Ammon's horn (tissue), 1 donor: ENCODE measurements at places on chromosomes 5 and 9.
A peak's percentile ranks its signal among the peaks of the same experiment; 100 is the strongest.

GRCh38 chr9:137809040-137809576 lies 68.5 kb upstream of the CACNA1B start:
- no peak for DNase-seq

DNA sequence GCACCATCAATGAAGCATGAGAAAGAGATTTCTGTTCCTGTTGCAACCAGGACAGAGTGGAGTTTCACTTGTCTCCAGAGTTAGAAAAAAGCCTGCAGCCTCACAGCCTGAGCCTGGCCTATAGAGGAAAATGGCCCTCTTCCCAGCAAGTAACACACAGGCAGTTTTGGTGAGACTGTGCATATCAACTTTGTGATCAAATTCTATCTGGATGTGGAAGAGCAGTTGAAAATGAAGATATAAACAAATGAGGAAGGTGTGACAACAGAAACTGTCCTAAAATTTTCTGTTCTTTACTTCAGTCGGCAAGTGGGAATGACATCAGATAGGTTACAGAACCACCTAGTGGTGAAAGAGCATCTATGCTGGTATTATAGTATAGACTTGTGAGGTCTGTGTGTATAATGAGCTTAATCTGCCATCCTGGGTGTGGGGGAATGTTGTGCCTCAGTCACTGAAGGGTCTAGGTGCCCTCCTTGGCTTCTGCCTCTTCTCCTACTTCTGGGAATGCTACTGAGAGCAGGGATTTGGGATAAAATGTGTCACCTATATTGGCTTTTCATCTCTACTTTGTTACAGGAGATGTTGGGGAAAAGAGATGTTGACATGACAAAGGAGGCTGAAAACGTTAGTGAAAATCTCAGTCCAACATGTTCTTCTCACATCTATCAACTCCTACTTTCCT lies 28.2 kb downstream of the YIPF5 start:
- peak; percentile 60 for DNase-seq

- no peak for DNase-seq
Observed at GRCh38 chr5:27568811-27569210, 530.4 kb upstream of the CDH9 start.

DNA sequence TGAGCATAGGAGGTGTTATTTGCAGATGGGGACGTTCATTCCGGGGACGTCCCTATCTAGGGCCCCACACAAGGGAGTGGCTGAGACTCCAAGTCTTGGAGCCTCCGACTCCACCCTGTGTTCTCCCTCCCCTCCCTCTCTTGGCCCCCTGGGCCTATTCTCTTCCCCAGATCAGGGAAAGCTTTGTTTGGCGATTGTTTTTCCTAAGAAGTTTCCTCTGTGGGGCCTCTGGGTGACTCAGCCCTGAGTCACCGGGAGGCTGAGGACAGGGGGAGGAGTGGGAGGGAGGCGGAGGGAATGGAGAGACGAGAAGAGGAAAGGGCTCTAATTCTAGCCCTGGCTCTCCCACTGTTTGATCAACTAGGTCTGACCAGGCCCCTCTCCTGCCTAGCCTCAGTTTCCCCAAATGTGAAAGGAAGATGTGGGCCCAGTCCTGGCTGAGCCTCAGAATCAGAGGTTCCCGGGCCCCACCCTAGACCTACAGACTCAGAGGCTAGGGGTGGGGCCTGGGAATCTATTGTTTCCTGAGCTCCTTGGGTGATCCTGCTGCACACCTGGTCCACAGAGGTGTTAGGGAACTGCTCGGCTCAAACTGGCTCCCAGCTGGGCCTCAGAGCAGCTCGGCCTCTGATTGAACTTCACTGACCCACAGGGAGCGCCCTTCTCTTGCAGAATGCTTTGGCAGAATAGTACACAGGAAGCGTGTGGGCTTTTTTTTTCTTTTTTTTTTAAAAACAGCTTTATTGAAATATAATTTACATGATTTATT lies 19.2 kb downstream of the GSN start:
- peak; percentile 84 for DNase-seq

DNA sequence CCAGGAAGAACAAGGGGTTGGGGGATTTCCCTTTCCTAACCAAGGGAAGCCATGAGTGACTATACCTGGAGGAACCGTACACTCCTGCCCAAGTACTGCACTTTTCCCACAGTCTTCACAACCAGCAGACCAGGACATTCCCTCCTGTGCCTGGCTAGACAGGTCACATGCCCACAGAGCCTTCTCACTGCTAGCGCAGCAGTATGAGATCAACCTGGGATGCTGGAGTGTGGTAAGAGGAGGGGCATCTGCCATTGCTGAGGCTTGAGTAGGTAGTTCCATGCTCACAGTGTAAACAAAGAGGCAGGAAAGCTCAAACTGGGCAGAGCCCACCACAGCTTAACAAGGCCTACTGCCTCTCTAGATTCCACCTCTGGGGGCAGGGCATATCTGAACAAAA lies 35.9 kb downstream of the SAXO1 start:
- DNase-seq: no peak
